Endothelial cell of coronary artery (primary cell): ENCODE measurements at places on chromosomes 5 and 9. TPM values are rescaled to one million over a fixed set of nuclear protein-coding genes. Genes with fewer than 3 reads are reported as not detected.

Gene INSL4
- total RNA-seq, result not detected in 2 replicates

Gene UNC5A
- 0.36 and 0.66 TPM in 2 replicates for total RNA-seq

Gene SMIM32
- total RNA-seq, result not detected in 2 replicates

Gene GABRG2
- not detected in 2 replicates for total RNA-seq

Gene TSLP
- under 0.01 and 0.09 TPM in 2 replicates for total RNA-seq

Gene PRSS3
- 16.2 and 53.4 TPM in 2 replicates for total RNA-seq

Gene SLC46A2
- total RNA-seq, result not detected in 2 replicates

Gene SLCO6A1
- total RNA-seq, result under 0.01 TPM in 1 of 2 replicates, not detected in the other

Gene FRMD3
- 2.3 and 14.8 TPM in 2 replicates for total RNA-seq

Gene GZMA
- total RNA-seq, result 0.54 TPM in 1 of 2 replicates, not detected in the other

Gene IL13
- not detected in 2 replicates for total RNA-seq

Gene PTPRD
- 0.38 and 5.8 TPM in 2 replicates for total RNA-seq

Gene SNX24
- 8.7 TPM in 2 replicates for total RNA-seq

Gene LRRC19
- not detected in 2 replicates for total RNA-seq

Gene C5orf58
- total RNA-seq, result not detected in 2 replicates

Gene CARD9
- 0.27 and 0.28 TPM in 2 replicates for total RNA-seq

Gene RANBP3L
- not detected in 2 replicates for total RNA-seq

Gene PCDHB13
- 0.99 and 1.6 TPM in 2 replicates for total RNA-seq

Gene PCDHGA5
- total RNA-seq, result 0.90 and 1.2 TPM in 2 replicates

Gene NR5A1
- total RNA-seq, result not detected in 2 replicates

Gene HTR4
- 0.09 TPM in 1 of 2 replicates, not detected in the other for total RNA-seq

Gene PCDHGA2
- 0.90 and 3.0 TPM in 2 replicates for total RNA-seq

Gene URM1
- 39.2 and 43.2 TPM in 2 replicates for total RNA-seq

Gene NFIB
- 74.6 and 103 TPM in 2 replicates for total RNA-seq

Gene DDX4
- total RNA-seq, result not detected in 2 replicates

Gene ROR2
- total RNA-seq, result not detected in 2 replicates
